Trophoblast cell (in vitro differentiated cells and primary cell): ENCODE measurements at places on chromosomes 3 and 15.
A peak's percentile ranks its signal among the peaks of the same experiment; 100 is the strongest.

DNA sequence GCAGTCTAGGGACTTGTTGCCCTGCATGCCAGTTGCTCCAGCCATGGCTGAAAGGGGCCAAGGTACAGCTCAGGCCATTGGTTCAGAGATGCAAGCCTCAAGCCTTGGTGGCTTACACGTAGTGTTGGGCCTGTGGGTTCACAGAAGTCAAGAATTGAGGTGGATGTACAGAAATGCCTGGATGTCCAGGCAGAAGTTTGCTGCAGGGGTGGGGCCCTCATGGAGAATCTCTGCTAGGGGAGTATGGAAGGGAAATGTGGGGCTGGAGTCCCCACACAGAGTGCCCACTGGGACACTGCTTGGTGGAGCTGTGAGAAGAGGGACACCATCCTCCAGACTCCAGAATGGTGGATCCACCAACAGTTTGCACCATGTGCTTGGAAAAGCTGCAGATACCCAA lies 10.6 kb upstream of the B3GNT5 start:
- H3K4me3 ChIP-seq = no peak overlapping the region
- peaks cover 3% of the 10 kb centered on the region for H3K4me1 ChIP-seq
- H3K27ac ChIP-seq = no peak overlapping the region
- no peaks in the 10 kb centered on the region for H3K27me3 ChIP-seq
- DNase-seq = no peak
- H3K36me3 ChIP-seq = no peaks in the 10 kb centered on the region

GRCh38 chr3:104102386-104102785 lies 1264.3 kb upstream of the ALCAM start:
- H3K36me3 ChIP-seq = no peaks in the 10 kb centered on the region
- no peaks in the 10 kb centered on the region for H3K27me3 ChIP-seq
- no peak for DNase-seq
- H3K4me3 ChIP-seq = no peak overlapping the region
- H3K27ac ChIP-seq = no peak overlapping the region

DNA sequence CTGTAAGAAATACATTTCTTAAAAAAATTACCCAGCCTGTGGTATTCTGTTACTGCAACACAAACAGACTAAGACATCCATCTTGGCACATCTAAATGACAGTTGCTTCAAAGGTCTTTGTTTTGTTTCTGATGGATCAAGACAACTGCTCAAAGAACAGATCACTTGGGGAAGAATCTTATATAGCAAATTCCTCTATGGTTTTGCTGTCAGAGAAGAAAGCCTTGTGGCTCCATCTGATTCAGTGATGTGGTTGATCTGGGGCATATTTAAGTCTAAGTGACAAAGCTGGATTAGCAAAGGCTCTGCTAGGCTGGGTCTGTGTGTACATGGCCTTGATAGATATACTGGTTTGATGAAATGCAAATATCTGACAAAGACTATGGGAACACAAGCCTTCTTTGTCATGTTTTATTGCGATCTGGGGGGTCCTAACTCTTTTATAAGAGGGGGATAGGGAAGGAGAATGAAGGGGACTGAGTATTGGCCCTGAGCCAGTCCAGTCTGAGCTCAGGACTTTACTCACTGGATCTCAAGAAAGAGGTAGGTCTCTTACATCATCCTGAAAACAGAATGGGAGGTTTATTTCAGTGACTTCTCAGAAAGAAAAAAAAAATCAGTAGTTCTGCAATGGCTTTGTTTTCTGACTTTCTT lies 14.3 kb upstream of the LIMD1 start:
- no peaks in the 10 kb centered on the region for H3K36me3 ChIP-seq
- H3K4me1 ChIP-seq = peaks cover 8% of the 10 kb centered on the region
- no peak overlapping the region for H3K27ac ChIP-seq

DNA sequence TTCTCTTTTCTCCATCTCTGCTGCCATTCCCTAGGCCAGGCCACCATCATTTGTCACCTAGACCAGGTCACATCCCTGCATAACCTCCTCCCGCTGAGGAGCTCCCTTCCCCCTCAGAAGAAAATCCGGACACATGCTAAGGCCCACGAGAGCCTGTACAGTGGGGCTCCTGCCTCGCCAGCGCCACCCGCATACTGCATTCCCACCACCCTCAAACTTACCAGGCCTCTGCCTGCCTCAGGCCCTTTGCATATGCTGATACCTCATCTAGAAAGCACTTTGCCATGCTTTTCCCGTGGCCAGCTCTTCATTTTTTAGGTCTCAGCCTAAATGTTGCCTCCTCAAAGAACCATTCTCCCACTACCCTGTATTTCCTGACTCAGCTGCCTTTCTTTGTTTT lies 220.1 kb upstream of the CTDSPL start:
- H3K27me3 ChIP-seq = no peaks in the 10 kb centered on the region
- H3K27ac ChIP-seq = no peak overlapping the region
- H3K36me3 ChIP-seq = no peaks in the 10 kb centered on the region
- peaks cover 6% of the 10 kb centered on the region for H3K4me1 ChIP-seq
- DNase-seq = no peak

DNA sequence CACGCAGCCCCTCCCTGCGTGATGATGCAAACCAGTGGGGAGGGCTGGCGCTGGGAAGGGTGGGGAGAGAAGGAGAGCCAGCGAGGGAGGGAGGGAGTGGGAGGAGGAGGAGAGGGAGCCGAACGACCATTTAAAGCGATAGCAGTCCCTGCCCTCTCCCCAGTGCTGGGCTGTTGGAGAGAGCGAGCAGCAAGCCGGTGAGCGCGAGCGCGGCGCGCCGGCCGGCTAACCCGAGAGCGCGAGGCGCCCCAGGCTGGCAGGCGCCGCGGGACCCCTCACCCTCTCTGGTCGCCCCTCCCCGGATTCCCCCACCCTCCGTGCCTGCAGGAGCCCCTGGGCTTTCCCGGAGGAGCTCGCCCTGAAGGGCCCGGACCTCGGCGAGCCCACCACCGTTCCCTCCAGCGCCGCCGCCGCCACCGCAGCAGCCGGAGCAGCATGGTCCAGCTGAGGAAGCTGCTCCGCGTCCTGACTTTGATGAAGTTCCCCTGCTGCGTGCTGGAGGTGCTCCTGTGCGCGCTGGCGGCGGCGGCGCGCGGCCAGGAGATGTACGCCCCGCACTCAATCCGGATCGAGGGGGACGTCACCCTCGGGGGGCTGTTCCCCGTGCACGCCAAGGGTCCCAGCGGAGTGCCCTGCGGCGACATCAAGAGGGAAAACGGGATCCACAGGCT lies at the start of gene GRM7:
TSS of gene GRM7 (plus strand) at position 162 of the 671 bp plus-strand sequence.
- peak within 1 kb of the TSS; percentile 64 for H3K4me3 ChIP-seq
- peaks cover 43% of the 10 kb centered on the region for H3K27me3 ChIP-seq
- no peaks in the 10 kb centered on the region for H3K36me3 ChIP-seq
